ENCODE measurements at places on chromosomes 5 and 9. TPM values are rescaled to one million over a fixed set of nuclear protein-coding genes. Genes with fewer than 3 reads are reported as not detected.

ESM1 gene
- 284 TPM for total RNA-seq

CBY3 gene
- total RNA-seq = not detected

CATSPER3 gene
- not detected for total RNA-seq

PCDHGA7 gene
- 0.91 TPM for total RNA-seq

CRB2 gene
- total RNA-seq = not detected

C9orf152 gene
- not detected for total RNA-seq

NEUROG1 gene
- not detected for total RNA-seq

SCGB3A2 gene
- total RNA-seq = not detected

ADAMTS2 gene
- total RNA-seq = 4.7 TPM

NUTM2G gene
- total RNA-seq = not detected

ATP6V1G1 gene
- total RNA-seq = 146 TPM

FGFR4 gene
- total RNA-seq = 3.3 TPM

NEK6 gene
- total RNA-seq = 27.3 TPM

All from epithelial cell of umbilical artery (primary cell).